Fibroblast of skin of right quadriceps (primary cell): ENCODE measurements at places on chromosomes 3 and 15.
A peak's percentile ranks its signal among the peaks of the same experiment; 100 is the strongest.

DNA sequence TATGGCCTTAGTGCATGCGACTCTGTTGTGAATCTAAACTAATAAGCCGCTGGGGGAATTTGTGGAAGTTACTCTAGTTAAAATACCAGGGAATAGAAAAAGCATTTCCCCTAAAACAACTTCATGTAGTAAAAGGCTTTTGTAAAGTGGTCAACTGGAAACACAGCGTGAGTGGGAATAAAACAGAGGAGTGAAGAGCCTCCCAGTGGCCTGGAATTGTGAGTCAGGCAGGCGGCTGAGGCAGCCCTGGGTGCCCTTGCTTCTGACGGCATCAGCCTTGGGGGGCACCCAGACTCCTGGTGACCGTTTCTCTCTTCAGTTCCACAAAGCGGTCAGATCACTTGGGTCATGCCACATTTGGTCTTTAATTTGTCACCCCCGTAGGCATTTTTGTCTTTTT lies 108.4 kb downstream of the GHSR start:
- DNase-seq, result no peak

DNA sequence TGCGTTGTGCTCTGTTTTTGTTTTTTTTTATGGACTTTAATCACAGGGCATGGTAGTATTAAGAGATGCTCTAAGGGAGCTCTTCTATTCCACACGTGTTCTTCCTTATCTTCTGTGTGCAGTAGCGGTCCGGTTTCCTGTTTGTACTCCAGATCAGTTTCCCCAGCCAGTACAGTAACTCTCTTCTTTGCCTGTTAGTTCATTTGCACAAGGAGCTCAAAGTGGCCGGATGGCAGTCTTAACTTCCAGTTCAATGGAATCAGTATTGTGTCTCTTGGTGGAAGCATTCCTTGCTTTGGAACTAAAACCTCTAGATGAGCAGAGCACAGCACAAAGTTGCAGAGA lies 122.0 kb downstream of the KLF13 start:
- DNase-seq, result no peak

DNA sequence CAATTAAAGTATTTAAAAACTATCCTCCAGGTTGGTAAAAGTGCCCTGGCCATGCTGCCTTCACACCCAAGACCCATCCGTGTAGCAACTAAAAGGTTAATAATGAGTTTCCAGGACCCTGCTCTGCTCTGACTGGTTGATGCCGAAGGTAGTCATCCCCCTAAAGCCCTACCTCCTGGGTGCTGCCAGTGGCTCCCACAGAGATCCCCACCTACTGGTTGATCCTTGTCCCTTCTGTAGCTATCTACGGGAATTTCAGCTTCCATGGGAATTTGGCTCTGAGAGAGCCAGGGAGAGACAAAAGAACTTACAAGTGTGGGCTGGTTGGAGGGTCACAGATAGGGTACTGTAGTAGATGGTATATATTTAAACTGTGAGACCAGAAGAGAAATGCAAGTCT lies 110.6 kb upstream of the NANOGP8 start:
- no peak for DNase-seq

DNA sequence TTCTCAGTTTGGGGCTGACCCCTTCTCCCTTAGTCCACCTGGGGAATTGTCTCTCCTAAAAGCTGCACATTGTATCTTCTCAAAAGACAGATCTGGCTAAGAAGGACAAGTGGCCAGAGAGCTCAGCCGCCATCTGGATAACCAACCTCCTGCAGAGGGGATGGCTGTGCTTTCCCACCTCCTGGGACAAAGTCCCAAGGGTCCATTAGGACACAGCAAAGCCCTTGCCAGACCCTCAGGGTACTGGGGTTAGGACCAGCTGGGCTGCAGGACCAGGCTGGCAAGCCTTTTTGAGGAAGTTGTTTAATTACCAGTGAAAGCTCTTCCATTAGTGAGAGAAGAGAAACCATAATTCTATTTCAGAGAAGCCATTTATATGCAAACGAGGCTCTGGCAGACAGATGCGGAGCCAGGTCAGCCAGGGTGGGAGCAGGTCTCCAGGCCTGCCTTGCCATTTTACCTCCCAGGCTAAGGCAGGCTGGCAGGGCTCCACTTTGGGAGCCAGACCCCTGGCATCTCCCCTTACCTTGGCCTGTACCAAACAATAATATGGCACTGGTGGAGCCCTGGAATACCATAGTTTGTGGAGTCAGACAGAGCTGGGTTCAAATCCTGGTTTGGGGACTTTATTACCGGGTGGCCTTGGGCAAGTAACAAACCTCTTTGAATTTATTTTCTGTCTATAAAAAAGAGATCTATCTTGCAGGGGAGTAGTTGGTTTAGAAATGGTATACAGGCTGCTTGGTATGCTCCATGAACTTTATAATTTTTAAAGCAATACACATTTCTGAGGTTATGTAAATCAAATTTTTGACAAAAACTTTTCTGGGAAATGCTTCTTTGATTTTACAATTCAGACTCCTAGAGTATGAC lies 17.9 kb downstream of the SHF start:
- no peak for DNase-seq

GRCh38 chr15:73368301-73369136 lies at the start of gene HCN4:
TSS of gene HCN4 (minus strand) at chr15:73368958. CDS start at chr15:73368270, 688 bp downstream.
- DNase-seq, result no peak

- no peak for DNase-seq
Measured at GRCh38 chr15:92122259-92122658, 268.8 kb downstream of the SLCO3A1 start.

- DNase-seq, result no peak
Measured at GRCh38 chr15:77905301-77905920, 172.1 kb downstream of the TBC1D2B start.

- DNase-seq, result no peak
Measured at GRCh38 chr3:50483374-50483773, 20.1 kb downstream of the CACNA2D2 start.

DNA sequence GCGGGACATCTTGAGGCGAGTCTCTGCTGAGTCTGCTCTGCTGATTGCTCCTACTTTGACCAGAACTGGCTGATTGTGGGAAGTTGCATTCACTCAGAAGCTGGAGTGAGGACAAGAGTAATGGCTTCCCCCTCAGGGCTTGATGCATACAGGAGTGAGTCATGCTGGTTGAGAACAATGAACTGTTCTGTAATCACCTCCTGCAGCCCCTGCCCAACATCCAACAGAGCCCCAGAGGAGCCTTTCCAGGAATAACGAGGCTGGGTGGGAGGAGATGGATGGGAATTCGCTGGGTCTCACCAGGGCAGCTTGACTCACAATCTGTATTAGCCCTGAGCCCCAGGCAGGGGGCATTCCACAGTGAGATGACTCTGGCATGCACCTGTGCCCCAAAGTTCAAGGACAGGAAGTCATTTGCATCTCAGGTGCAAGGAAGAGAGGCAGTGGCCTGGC lies 85.0 kb downstream of the RAB11A start:
- peak; percentile 19 for DNase-seq
